ENCODE measurements at places on chromosomes 3 and 15.

- DNase-seq, result no peak
These were observed 12.9 kb downstream of the NLGN1 start for GRCh38 chr3:173410436-173410835.

- no peak for DNase-seq
These were observed 16.1 kb downstream of the HSPBAP1 start for GRCh38 chr3:122777563-122777962.

GRCh38 chr3:175489406-175489805 lies 630.3 kb downstream of the NAALADL2 start:
- no peak for DNase-seq

DNA sequence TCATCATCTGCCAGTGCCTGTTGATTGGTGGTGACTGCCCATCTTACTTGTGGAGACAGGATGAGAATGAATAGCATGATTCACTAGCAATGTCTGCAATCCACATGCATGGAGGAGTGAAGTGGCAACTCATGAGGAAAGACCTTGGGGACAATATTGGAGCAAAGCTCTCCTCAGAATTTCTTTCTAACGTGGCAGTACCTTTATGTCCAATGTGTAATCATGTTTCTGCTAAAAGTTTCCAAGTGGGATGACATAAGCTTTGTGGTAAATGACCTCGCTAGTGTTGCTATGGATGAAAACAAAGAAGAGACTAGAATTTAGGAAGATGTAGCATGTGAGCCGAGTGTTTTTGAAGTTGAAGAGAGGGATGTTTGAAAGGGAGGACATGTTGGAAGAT lies 117.8 kb downstream of the CPNE4 start:
- no peak for DNase-seq

- no peak for DNase-seq
These were observed 251.4 kb downstream of the OTOL1 start for GRCh38 chr3:161748049-161748448.

DNA sequence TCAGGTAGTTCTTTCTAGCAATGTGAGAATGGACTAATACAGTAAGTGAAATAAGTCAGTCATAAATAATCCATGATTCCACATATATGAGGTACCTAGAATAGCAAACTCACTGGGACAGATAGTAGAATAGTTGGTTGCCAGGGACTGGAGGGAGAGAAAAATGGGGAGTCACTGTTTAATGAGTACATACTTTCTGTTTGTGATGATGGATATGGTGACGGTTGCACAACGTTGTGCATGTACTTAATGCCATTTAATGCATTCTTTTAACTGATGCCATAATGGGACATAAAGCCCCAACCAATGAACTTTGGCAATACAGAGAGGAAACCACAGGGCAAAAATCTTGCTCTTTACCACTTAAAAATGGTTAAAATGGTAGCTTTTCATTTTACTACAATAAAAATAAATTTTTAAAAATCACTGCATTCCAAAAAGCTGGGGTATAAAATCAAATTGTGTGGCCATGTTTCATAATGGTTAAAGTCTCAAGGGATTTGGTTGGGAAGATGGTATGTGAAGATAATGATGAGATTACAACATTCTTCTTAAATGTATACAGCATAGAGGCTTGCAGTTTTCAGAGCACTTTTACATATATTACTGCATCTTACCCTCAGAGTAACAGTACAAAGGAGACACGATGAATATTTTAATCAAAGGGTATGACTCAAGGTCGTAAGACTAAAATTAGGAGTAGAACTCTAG lies 45.2 kb downstream of the ADAM10 start:
- no peak for DNase-seq

GRCh38 chr3:2701471-2701870 lies 408.7 kb downstream of the IL5RA start:
- no peak for DNase-seq

DNA sequence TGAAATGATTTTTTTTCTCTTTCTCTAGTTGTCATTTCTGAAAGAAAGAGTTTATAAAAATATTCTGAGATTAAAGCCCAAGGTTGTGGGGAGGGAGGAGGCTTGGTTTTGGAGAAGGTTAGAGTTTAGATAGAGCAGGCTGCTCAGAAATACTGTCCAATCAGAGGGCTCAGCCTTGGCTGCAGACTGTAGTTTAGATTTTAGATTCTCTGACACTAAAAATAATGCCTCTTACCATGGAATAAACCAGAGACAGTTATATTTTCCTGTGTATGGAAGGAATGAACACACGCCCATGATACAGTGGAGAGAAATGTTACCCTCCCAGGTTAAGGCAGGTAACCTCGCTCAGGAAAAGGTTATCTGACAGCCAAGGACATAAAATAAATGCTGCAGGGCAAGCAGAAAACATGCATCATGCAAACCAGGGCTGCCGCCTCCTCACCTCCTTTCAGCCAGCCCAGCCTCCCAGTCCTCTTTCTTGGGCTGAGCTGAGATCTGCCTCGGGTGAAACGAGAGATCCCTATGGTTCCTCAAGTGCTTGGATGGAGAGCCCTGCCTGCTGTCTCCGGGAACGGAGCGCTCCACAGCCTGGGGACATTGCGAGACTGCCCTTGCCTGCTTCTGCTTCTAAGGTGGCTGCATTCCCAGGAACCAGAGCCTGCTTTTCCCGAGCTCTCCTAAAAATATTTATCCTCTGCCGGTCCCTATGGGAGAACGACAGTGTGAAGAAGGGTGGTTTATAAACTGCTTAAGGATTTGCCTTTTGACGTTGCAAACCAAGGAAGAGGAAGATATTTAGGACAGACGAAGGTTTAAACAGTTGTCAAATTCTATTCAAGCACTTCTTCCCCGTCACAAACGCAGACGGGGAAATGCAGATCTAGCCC lies 848 bp downstream of the NCEH1 start:
- no peak for DNase-seq

DNA sequence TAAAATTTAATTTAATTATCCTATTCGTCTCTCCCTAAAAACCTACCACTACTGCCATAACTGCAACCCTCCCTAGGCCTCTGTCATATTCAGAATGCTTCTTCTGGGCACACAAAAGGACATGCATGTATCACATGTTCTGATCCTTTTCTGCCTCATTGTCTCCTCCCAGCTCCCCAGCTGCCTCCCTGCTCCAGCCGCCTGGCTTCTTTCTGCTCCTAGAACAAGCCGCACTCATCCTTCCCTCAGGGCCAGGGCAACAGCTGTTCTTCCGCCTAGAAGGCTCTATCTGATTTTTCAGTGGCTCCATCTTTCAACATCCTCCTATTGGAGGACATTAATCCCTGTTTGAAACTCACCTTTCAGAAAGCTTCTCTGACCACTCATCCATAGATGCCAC lies 38.6 kb downstream of the TMED3 start:
- no peak for DNase-seq

- peak; percentile 84 for DNase-seq
These were observed 51.1 kb downstream of the RSRC1 start for GRCh38 chr3:158160958-158161357.

DNA sequence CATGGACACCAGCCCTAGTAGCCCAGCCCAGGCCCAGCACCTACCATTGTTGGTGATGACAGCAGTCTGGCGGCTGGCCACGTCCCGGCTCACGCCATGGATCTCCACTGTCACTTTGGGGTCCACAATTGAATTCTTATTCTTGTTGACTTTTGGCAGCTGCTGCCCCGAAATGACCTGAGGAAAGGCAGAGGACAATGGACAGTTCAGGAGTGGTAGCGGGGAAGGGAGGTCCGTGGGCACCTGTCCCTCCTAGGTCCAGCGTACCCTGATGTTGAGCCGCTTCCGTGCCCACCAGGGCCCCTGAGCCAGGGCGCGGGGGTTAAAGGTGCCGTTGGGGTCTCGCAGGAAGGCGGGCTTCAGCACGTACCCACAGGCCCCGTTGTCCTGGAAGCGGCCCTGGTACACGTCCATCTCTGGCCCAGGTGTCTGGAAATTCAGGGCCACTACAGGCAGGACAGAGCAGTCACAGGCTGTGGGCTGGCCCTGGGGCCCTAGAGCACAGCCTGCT lies 17.7 kb downstream of the VILL start:
- DNase-seq, result no peak

DNA sequence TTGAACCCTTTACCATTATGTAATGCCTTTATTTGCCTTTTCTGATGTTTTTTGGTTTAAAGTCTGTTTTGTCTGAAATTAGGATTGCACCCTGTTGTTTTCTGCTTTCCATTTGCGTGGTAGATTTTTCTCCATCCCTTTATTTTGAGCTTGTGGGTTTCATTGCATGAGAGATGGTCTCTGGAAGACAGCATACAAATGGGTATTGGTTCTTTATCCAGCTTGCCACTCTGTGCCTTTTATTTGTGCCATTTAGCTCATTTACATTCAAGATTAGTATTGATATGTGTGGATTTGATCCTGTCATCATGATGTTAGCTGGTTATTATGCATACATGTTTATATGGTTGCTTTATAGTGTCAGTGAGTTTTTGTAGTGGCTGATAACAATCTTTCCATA lies 318.7 kb upstream of the PPP2R3A start:
- DNase-seq, result no peak

DNA sequence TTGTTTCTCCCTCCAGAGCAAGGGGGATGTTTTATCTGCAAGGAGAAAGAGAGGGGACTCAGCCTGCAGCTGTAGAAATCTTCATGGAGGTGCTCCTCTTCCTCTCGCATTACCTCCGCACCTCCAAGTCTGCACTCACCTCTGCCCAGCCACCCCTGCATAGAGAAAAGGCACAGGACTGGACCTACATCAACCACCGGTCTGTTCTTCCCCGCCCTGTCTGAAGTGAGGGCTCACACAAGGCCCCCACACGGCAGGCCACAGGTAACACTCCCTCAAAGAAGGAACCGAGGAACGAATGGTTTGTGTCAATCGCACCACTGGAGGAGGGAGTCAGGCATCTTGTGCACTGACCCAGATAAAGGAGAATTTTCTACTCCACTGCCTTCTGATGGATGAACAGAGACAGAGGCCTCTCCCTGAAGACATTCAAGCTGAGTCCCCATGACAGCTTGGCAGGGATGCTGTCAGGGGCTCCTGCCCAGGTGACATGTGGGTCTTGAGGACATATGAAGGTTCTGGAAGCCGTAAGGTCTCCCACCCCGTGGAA lies 260.3 kb downstream of the XXYLT1 start:
- no peak for DNase-seq

- DNase-seq, result no peak
These were observed 150.3 kb downstream of the SLC9A9 start for GRCh38 chr3:143697975-143698374.

DNA sequence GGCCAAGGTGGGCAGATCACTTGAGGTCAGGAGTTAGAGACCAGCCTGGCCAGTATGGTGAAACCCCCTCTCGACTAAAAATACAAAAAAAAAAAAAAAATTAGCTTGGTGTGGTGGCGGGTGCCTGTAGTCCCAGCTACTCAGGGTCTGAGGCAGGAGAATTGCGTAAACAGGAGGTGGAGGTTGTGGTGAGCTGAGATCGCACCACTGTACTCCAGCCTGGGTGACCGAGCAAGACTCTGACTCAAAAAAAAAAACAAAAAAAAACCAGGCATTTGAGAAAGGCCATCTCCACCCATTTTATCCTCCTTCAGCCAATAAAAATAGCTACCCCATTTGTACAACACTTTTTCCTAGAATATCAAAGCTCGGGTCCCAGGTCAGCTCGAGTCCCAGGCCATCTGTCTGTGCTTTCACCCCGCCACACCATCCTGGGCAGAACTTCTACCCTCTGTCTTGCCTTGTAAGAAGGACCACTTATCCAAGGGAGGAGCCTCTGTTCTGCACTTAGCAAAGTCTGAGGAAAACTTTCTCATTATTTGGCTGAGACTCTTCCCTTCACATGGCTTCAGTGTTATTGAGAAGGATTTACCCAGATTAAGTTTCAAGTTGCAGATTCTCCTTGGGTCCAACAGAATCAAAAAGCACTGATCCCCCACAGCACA lies 99.1 kb downstream of the MESD start:
- no peak for DNase-seq

- no peak for DNase-seq
These were observed 24.9 kb upstream of the SIAH2 start for GRCh38 chr3:150787741-150788370.

DNA sequence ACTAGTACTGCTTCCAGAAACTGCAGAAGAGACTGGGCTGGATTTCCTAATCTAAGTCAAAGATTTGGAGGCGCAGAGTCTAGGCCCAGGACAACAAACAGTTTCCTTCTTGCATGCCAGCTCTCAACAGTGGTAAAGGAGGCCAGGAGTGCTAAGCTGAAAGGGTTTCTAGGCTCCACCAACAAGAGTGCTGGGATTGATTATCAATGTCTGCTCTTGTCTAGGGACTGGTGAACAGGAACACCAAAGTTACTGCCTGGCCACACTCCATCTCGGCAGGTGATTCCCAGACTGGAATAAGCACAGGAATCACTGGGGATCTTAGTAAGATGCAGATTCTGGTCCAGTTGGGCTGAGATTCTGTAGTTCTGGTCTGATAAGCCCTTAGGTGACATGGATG lies 22.8 kb upstream of the FGD5 start:
- DNase-seq, result no peak

- no peak for DNase-seq
These were observed 17.3 kb downstream of the PP2D1 start for GRCh38 chr3:19994796-19995195.

DNA sequence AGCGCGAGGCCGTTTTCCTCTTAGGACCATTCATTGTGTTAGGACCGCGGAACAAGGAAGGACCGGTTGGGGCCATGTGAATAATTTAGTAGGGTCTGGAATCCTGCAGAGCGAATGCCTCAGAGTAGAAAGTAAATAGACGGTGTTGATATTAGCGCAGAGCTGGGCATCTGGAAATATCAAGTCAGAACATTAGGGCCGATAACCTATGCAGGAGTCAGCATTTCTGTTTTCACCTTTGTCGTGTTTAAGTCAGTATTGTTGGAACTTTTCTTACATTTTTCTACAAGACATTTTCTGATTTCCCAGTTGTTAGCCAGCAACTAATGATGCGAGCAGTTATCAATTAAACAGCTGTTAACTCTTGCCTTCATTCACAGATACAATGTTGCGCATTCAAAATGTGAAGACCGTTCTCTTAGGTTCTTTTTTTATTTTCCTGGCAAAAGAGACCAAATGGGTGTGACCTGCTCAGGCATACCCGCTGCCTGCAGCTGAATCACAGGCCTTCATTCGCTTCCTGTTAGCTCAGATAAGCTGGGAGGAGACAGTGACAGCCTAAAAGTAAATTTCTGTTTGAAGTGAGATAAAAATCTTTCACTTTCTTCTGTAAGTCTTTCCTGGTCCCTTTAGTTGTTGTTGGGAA lies 966 bp upstream of the PKM start:
- DNase-seq, result no peak

GRCh38 chr3:40701016-40701588 lies 176.3 kb downstream of the ZNF621 start:
- no peak for DNase-seq

- DNase-seq, result no peak
These were observed 117.6 kb upstream of the SAMMSON start for GRCh38 chr3:69881756-69882428.

GRCh38 chr3:188158731-188159310 lies 4.9 kb downstream of the LPP start:
- no peak for DNase-seq

- DNase-seq, result no peak
These were observed 51.2 kb upstream of the TNIK start for GRCh38 chr3:171511450-171511849.

GRCh38 chr3:38111201-38111600 lies 25.7 kb downstream of the ACAA1 start:
- no peak for DNase-seq

Data from HS-5 (cell line).